ENCODE measurements at places on chromosomes 1 and 21.
A peak's percentile ranks its signal among the peaks of the same experiment; 100 is the strongest.

- no peak for DNase-seq
Measured at GRCh38 chr1:54357967-54358366, 48.2 kb downstream of the SSBP3 start.

- DNase-seq: no peak
Measured at GRCh38 chr1:188689542-188689941, 1788.1 kb downstream of the BRINP3 start.

- DNase-seq: no peak
Measured at GRCh38 chr1:153428073-153428638, 11.8 kb downstream of the S100A7A start.

DNA sequence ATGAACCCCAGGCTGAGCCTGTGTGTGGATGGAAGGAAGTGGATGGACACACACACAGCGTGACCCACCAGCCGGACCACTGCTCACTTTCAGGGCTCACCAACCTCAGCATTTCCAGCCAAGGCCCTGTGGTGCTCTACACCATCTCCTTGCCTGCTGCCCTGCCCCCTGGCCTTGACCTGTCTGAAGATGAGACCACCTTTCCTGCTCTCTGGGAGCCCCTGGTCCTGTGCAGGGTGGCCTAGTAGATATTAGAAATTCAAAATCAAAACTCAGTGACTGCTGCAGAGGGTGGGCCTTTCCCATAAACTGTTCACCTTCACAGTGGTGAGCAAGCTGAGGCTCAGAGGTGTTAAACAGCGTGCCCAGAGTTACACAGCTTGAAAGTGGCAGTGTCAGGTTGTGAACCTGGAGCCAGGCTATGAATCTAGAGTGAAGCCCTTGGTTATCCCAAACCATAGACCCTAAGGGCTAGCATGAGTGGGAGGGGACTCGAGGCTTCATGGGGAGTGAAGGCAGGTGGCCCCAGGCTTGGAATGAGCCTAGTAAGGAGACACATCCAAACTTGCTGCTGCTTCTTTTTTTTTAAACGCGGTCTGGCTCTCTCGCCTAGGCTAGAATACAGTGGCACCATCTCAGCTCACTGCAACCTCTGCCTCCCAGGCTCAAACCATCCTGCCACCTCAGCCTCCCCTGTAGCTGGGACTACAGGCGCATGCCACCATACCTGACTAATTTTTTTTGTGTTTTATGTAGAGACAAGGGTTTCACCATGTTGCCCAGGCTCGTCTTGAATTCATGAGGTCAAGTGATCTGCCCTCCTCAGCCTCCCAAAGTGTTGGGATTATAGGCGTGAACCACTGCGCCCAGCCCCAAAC is 41.5 kb downstream of the MAN1C1 start:
- peak; percentile 49 for DNase-seq

GRCh38 chr1:201693890-201694607 is 134.9 kb upstream of the IPO9 start:
- no peak for DNase-seq

- peak; percentile 81 for DNase-seq
Measured at GRCh38 chr21:42062236-42063022, 8.7 kb upstream of the UMODL1 start.

DNA sequence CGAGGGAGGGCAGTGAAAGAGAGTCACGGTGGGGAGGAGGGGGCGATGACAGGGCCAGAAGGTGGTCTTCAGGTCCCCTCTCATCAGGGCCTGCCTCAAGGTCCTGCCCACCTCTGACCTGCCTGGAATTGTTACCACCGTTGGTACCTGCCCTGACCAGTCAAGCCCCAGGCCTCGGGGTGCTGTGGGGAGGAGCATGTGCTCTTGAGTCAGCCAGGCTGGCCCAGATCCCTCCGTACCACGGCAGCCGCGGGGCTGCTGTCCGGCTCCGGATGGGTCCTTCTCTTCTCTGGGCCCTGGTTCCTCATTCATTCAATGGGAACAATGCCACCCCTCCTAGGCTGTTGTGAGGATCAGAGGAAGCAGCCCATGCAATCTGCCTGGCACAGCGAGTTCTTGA is 22.0 kb downstream of the SERINC2 start:
- no peak for DNase-seq

DNA sequence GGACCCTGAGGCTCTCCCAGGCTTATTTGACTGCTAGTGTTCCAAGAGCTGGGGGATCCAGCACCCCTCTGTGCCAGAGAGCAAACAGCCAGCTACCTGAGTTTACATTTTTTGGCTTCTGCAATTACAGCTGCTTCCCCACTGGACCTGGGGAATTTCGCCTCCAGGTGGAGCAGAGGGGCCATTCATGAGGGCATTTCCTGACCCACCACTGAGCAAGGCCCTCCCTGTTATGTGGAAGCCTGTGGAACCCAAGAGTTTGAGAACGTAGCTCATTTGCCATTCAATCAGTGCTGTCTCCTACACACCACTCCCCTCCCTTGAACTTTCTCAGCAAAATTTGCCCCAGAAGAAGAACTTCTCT is 42.7 kb upstream of the TMEM51 start:
- DNase-seq: no peak

GRCh38 chr1:167231873-167232450 is 11.3 kb downstream of the POU2F1 start:
- no peak for DNase-seq

- no peak for DNase-seq
Measured at GRCh38 chr1:39789571-39790110, 976 bp upstream of the BMP8B start.

GRCh38 chr1:98896711-98897445 is 107.8 kb downstream of the PLPPR5 start:
- no peak for DNase-seq

DNA sequence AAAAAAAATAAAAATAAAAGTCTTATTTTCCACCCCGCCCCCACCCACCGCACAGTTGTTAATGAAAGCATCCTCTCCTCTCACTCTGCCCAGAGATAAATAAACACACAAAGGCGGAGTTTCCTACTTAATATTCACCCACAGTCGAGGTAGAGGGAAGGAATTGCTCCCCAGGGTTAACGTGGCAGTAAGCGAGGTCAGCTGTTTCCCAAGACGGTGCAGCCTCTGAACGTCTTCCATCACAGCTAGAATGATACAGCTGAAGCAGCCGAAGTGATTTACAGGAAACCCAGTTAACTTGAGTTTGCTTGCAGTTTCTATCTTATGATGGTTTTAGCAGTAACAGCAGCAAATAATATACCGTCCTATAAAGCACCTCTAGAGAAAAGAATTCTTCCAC is 283.9 kb downstream of the PBX1 start:
- no peak for DNase-seq

Data from activated CD8-positive, alpha-beta memory T cell treated with anti-CD3 and anti-CD28 coated beads, Interleukin-2, amount 50 U/mL, for 48 hours (primary cell).